ENCODE measurements at places on chromosomes 12 and 14.

- no peak for DNase-seq
Measured at GRCh38 chr14:54796961-54797360, 105.7 kb downstream of the GCH1 start.

DNA sequence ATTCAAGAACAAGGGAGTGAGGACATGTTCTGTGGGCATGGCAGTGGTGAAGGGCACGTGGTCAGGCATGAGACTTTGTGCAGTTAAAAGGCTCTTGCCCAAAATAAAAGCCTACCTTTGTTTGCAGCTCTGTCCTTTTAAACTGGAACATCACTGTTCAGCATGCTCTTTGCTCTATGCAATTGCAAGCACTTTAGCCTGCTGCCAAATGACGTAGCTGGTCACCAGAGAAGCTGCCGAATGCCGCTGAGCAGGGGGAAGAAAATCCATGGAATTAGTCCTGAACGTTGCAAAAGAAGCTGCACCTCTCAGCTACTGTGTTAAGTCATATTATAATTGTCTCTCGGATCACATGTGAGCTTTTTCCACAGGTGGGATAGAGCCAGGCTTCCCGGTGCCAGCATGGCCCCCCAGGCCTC is 176.3 kb upstream of the DIO2 start:
- no peak for DNase-seq

DNA sequence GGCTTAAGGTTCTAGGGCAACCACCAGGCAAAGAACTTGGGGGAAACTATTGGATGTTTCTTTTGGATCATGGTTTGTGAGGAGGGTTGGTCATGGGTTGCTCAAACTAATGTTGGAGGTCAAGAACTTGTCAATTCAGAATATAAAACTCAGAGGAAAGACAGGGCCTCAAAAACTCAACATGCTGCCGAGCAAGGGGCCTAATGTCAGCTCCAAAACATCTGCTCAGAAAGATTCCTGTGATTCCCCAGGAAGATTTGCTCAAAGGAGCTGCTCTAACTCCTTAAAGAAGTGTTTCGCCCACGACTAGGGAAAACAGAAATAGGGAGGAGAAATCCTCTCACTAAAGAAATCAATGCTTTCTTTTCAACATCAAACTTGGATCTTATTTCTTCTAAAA is 3.7 kb upstream of the IGF1 start:
- no peak for DNase-seq

DNA sequence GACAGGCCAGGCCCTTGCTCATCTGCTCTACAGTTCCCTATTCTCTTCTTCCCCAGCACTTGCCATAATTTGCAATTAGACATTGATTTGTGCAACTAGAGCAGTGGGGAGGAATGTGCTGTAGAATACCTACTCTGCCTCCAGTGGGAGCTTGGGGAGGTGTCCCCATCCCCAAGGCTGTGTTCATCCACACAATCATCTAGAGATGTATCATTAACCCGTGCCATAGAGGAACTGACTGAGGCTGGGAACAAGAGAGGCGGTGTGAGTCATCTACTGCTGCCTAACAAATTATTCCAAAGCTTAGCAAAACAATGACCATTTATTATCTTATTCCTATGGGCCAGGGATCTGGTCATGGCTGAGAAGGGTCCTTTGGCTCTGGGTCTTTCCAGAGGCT is 5.1 kb upstream of the OTUB2 start:
- no peak for DNase-seq

GRCh38 chr12:27140478-27140969 is 58.1 kb upstream of the C12orf71 start:
- DNase-seq = no peak

DNA sequence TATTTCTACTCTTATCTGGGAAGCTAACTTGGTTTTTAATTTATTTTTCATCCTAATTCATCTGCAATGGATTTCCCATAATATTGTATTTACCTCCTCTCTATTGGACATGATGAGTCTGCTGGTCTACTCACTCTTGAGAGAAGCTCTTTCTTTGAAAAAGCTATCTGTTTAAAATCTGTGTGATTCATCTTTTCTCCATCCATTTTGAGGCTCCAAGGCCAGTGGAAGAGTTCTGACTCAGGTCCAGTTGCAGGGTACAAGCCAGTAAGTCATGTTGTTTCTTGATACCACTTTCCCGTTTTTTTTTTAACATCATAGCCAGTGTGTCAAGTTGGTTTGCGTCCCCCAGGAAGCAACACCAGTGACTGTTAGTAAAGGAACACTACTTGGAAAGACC is 160.3 kb upstream of the BMP4 start:
- no peak for DNase-seq
